ENCODE measurements at places on chromosomes 4 and X. TPM values are rescaled to one million over a fixed set of nuclear protein-coding genes. Genes with fewer than 3 reads are reported as not detected.

The FABP2 gene
- not detected for total RNA-seq

The BEND2 gene
- total RNA-seq: not detected

The ZNF518B gene
- 20.0 TPM for total RNA-seq

The GLRB gene
- total RNA-seq: 25.9 TPM

The RPL10 gene
- total RNA-seq: 2,319 TPM

The MXRA5 gene
- 40.3 TPM for total RNA-seq

The ABLIM2 gene
- 0.66 TPM for total RNA-seq

The PAGE4 gene
- total RNA-seq: not detected

The NDST3 gene
- not detected for total RNA-seq

The BANK1 gene
- 0.26 TPM for total RNA-seq

The NLRP2B gene
- total RNA-seq: under 0.01 TPM

The CD99L2 gene
- 36.2 TPM for total RNA-seq

The IGBP1 gene
- total RNA-seq: 154 TPM

The LRP2BP gene
- total RNA-seq: 0.51 TPM

The RAB9B gene
- total RNA-seq: 0.77 TPM

The FAM9C gene
- under 0.01 TPM for total RNA-seq

The ENPP6 gene
- total RNA-seq: 0.17 TPM

The LCORL gene
- 13.5 TPM for total RNA-seq

The CYBB gene
- total RNA-seq: under 0.01 TPM

The IL21 gene
- not detected for total RNA-seq
